Myometrial cell (primary cell): ENCODE measurements at places on chromosomes 16 and 17. TPM values are rescaled to one million over a fixed set of nuclear protein-coding genes. Genes with fewer than 3 reads are reported as not detected.

The ABCC11 gene
- 0.29 TPM in 1 of 2 replicates, not detected in the other for total RNA-seq

The TMEM114 gene
- not detected in 2 replicates for total RNA-seq

The NLRC3 gene
- total RNA-seq = not detected in 2 replicates

The UTS2R gene
- not detected in 2 replicates for total RNA-seq

The IGSF6 gene
- total RNA-seq = not detected in 2 replicates

The TEDC2 gene
- 10.8 and 28.8 TPM in 2 replicates for total RNA-seq

The NPIPB5 gene
- total RNA-seq = 7.2 and 8.9 TPM in 2 replicates

The ABCC12 gene
- not detected in 2 replicates for total RNA-seq

The GGT6 gene
- total RNA-seq = not detected in 2 replicates

The CMTM2 gene
- not detected in 2 replicates for total RNA-seq

The HSD11B2 gene
- not detected in 2 replicates for total RNA-seq

The UMOD gene
- total RNA-seq = not detected in 2 replicates

The ADAM11 gene
- 0.29 and 0.53 TPM in 2 replicates for total RNA-seq

The HAGH gene
- total RNA-seq = 42.4 and 58.0 TPM in 2 replicates

The MYO1D gene
- total RNA-seq = 7.4 and 36.9 TPM in 2 replicates

The PLEKHG4 gene
- 17.3 and 27.3 TPM in 2 replicates for total RNA-seq

The RGS11 gene
- total RNA-seq = under 0.01 and 0.53 TPM in 2 replicates

The RPRML gene
- not detected in 2 replicates for total RNA-seq
